ENCODE measurements at places on chromosomes 1 and 21.
A peak's percentile ranks its signal among the peaks of the same experiment; 100 is the strongest.

- DNase-seq, result peak; percentile 60
Measured at GRCh38 chr1:21594935-21595897, 73.9 kb downstream of the RAP1GAP start.

DNA sequence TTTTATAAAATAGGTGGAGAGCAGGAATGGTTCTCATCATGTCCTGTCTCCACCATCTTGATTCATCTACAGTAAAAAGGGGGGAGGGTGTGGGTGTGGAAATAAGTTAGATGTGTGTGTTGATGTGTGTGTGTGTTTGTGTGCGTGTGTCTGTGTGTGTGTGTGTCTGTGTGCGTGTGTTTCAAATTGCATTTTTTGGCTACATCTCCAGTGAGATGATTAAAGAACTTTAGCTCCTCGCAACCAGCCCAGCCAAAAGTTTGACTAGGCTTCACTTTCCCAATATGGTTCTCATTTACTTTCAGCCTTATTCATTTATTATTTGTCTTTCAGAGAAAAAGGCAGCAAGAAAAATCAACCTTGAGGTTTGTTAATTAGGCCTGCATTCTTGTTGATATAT lies 14.7 kb upstream of the HAO2 start:
- no peak for DNase-seq

DNA sequence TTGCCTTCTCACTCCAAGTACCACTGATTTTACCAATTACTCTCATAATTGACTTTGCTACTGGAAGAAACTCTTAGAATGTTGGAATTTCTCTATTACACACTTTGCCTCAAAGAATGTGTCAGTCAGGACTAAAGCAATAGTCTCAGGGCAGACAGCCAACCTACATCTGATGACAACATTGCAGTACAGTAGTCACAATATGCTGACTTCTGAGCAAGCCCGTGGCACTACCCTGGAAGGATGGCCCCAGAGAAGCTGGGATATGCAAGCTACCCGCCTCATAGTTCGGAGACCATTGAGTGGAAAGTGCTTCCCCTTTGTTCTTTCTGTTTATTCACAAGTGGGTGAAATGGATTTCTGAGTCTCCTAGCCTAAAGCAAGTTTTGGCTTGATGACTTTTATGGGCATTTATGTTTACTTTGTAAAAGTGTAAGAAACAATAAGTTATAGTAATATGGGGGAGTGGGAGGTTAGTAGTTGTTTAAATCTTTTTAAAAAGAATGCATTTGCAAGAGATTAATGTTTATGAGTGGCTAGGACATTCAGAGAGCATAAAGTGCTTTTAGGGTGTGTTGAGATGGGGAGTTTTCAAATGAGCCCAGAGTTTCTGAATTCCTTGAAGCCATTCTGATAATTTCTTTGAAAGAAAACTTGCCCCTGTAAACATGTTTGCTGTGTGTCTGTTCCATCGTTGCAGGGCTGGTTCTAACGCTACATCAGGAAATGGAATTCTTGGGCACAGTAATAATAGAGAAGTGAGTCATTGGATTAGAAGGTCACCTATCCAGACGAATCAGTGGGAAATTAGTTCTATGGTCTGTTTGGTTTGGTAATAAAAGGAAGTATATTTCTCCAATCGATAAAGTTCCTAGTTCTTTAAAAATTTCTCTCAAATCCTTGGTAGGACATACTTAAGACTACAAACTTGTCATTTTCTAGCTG lies 63.8 kb downstream of the LMO4 start:
- DNase-seq, result no peak

- no peak for DNase-seq
Measured at GRCh38 chr1:204382714-204383083, 23.0 kb upstream of the PLEKHA6 start.

DNA sequence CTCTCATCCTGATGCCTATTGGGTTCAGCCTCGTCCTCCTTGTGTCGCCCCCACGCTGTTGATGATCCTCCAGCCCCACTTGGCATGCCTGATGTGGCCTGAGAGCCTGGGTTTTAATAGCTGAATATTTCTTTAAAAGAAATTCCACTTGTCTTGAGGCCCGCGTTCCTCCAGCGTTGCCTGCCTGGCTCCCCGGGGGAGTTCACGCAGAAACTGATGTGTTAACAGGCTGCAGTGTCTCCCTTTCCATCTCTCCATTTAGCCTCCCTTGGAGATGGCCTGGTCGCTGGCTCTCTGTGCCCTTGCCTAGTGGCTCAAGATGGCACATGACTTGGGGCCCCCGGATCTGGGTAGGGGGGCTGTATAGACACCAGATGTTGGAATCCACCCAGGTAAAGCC lies 9.5 kb downstream of the ACTL8 start:
- no peak for DNase-seq

DNA sequence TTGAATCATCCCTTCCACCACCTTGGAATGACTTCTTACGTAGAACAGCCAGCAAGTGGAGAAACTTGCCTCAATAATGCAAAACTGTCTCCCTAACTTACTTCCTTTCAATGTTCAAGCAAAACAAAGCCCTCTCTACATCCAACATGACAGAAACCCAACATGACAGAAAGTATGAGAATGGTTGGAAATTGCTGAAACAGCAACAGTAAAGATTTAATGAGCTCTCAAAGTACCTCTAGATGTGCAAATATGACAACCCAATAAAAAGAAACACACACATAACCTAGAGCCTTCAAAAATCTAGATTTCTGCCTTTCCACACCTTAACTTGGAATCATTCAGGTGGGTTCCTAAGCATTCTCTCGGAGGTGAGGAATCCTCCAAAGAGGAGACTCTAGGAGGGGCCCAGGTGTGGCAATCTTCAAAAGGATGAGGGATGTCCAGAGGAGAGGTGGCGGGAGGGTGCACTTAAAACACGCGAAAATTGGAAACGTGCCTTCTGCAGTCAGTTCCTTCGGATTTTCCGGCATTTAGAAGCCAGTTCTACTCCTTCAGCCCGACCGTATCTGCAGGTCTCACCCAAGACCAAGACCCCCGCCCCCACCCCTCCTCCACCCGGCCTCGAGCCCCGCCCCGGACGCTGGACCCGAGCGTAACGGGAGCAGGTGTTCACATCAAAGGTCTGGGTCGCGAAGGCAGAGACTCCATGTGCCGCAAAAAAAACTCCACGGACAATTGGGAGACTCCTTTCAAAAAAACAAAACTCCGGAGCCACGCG lies 996 bp upstream of the MGST3 start:
- peak; percentile 6 for DNase-seq

All from activated T-cell treated with anti-CD3 and anti-CD28 coated beads for 48 hours (primary cell).